ENCODE measurements at places on chromosomes 6 and 20.

DNA sequence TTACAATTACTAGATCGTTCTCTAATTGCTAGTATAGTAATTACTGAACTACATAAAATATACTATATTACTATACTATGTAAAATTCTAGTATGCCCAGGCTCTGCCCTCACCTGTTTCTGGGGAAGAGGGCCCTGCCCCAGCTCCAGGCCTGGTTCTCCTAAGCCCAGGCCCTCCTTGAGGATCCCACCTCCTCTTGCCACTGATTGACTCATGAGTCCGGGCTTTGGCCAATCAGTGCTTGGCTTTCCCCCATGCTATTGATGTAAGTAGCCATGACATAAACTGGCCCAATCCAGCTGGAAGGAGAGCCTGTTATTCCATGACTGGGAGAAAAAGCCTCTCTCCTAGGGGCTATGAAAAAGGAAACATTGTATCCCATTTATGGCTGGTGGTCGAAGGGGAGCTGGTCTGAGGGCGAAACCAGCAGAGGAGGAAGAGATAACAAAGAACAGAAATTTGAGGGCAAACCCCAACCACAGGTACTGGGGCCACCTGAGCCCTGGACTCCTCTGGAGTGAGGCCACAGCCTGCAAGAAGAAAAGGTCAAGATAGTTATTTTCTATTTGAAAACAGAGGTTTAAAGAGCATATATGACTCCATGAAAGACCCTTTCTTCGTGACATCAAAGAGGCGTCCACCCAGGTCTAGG, 129.3 kb upstream of the CD93 start:
- DNase-seq = no peak

DNA sequence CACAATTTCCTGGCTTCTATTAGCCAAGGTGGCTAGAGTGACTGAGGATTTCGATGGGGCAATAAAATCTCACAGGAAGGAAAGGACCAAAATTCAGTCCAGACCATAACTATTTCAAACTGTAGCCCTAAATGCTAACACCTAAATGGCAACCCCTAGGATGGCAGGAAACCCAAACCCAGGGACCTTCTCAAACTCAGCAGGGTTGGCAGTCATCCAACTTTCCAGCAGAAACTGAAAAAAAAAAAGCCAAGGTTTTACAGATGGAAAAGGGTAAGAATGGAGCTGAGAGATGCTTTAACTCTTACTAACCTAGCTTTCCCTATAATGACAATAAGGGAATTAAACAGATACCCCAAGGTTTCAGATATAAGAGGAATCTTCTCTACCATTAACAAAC, 10.5 kb downstream of the IBTK start:
- DNase-seq = no peak

GRCh38 chr20:63081831-63082230, 75.1 kb upstream of the BHLHE23 start:
- DNase-seq = no peak

DNA sequence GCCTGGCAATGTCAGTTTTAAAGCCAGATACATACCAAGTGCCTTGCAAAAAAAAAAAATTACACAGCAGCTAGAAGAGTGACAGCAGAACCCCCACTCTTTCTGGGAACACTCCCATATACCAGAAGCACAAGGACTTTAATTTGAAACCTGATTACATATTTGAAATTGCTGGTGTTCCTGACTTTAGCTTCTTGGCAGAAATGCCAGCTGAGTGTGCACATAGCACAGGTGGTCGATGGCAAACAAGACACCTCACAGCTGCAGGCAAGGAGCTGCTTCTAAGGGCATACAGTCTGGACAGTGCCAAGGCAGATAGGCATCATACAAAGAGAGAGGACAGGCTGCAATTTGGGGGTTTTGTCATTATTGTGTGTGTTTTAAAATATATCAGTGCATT, 150.7 kb upstream of the SGK1 start:
- no peak for DNase-seq

DNA sequence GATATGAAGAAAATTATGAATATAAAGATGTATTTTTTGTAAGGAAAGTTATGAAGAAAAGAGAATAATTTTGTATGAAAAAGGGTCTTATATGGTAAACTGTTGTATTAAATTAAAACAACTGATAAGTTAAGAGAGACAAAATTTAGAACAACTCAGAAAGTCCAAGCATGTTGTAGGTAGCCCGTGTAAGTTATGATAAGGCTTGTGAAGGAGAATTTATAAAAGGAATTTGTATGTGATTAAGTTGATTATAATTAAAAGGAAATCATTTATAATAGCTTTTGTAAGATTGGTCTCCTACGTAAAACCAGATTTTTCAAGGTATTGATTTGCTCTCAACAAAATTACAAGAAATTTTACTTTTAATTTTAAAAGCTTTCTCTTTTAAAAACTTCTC, 1579.3 kb downstream of the HACE1 start:
- no peak for DNase-seq

DNA sequence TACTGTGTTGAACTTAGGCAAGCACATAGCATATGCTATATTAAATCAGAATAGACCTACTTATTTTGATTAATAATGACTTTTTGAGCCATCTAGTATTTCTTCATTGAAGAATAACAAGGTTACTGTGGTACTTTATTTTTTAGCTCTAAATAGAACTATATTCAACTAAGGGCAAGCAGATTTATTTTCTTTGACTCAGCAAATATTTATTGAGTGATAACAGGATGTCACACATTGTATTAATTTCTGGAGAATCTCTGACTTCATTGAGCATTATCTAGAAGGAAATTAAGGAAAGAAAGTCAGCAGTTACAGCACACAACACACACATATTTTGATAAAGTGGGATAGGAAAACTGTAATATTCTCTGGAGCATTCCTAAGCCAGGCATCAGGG, 407.4 kb downstream of the CD109 start:
- no peak for DNase-seq

- DNase-seq = no peak
Measured at GRCh38 chr6:142395266-142395665, 93.5 kb downstream of the ADGRG6 start.
